ENCODE measurements at places on chromosomes 5 and 9.

- no peak for DNase-seq
Measured at GRCh38 chr9:137070906-137071275, 534 bp upstream of the SAPCD2 start.

DNA sequence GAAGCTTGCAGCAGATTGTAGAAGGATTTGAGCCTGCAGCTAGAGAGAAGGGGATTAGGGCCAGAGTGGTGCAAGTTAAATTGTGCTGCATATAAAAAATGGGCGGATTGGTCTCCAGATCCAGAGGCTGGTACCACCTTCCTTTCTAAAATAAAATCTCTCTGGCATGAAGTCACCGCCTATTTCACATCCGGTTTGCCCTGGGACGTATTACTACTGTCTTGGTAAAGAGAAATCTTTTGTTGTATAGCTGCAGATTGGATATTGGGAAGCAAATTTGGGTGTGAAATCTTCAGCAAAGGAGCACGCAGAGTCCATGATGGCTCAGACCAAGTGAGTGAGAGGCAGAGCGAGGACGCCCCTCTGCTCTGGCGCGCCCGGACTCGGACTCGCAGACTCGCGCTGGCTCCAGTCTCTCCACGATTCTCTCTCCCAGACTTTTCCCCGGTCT, at the start of gene GABRA1:
TSS of gene GABRA1 (plus strand) at position 180 of the 451 bp plus-strand sequence. CDS start 2,691 bp downstream, outside the sequence.
- DNase-seq = no peak

- no peak for DNase-seq
Measured at GRCh38 chr9:127566351-127567001, 45.6 kb upstream of the STXBP1 start.

DNA sequence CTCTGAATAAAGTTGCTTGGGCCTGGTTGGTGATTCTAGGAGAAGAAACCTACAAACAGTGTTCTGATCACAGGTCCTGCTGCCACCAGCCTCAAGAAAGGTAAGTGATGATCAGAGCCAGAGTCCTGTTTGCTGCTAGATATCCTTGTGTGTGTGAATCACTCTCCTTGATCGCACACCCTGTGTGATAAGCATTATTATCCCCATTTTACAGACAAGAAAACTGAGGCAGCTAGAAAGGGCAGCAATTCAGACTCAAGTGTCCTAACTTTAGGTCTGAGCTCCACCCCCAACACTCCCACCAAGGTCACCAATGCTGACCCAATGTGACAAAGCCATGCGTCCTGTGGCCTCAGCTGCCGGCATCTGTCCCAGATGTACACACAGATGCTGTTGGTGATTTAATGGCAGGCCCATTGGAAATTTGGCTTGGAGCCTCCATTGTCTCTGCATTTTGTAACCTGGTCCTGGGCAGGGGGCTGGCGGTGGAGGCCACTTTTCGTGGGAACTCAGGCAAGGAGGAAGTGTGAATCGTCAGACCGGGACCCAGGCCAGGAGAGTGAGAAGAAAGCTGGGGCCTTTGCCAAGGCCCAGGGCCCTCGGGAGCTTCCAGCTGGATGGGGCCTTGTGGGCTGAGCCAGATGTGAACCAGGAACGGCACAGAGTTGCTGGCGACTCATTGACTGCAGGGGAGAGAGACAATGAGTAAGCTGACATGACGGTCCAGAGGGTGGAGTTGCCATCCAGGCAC, 29.8 kb upstream of the GGTA1 start:
- no peak for DNase-seq

DNA sequence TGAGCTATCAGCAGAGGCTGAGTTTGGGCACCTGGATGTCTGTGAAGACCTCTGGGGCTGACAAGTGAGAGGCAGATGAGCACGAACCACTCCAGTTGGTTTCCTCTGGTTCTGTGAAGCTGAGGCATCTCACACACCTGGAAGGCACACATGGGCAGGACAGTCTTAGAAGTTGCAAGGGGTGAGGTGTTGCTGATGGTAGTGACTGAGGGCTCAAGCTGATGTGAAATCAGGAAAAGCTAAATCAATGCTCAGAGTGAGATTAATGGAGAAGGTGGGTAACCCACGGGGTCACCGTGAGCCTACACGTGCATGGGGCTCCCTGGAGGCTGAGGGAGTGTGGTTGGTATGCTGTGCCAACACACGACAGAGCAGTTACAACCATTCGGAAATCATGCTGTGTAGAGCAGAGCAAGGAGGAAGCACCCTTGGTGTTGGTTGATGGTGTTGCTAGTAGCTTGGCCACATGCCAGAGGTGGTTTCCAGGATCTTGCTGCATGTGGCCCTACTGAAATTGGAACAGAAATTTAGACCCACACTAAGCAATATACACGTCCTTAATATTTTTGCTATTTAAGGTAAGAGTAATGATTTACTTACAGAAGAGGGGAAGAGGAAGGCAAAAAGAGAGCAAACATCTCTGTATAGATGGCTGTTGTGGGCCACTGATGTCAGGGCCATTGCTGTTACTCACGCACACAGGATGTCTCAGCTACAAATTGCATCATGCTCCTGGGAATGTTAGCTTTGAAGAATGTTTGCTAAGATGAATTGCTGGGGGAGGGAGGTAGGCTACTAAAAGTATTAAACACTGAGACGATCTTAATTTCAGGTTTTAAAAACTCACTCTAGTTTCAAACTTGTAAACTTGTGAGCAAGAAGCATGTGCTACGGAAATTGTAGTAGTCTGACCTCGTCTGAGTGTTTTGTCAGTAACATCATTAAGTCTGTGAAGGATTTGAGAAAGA, 170.5 kb downstream of the ARHGEF28 start:
- no peak for DNase-seq

- DNase-seq = no peak
Measured at GRCh38 chr5:78606241-78606640, 42.3 kb downstream of the LHFPL2 start.

GRCh38 chr5:44801992-44802391, 6.8 kb upstream of the MRPS30 start:
- no peak for DNase-seq

DNA sequence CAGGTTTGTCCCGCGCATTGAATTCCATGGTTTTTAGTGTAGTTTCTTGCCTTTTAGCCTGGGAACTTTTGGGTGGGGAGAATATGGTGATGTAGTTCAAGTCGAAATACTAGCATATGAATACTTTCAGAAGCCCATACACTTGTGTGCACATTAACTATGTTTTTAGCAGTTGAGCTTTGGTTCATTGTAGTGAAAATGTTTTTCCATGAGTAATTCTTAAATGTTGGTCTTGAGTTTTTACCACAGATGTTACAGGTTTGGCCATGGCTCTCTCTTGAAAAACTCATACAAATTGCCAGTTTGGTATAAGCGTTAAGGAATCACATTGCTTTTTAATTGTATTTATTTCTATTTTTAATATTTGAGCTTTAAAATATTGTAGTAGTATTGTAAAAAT, 45.6 kb downstream of the TRIO start:
- no peak for DNase-seq

GRCh38 chr9:125240649-125240999, 519 bp downstream of the HSPA5 start:
- peak; percentile 14 for DNase-seq

DNA sequence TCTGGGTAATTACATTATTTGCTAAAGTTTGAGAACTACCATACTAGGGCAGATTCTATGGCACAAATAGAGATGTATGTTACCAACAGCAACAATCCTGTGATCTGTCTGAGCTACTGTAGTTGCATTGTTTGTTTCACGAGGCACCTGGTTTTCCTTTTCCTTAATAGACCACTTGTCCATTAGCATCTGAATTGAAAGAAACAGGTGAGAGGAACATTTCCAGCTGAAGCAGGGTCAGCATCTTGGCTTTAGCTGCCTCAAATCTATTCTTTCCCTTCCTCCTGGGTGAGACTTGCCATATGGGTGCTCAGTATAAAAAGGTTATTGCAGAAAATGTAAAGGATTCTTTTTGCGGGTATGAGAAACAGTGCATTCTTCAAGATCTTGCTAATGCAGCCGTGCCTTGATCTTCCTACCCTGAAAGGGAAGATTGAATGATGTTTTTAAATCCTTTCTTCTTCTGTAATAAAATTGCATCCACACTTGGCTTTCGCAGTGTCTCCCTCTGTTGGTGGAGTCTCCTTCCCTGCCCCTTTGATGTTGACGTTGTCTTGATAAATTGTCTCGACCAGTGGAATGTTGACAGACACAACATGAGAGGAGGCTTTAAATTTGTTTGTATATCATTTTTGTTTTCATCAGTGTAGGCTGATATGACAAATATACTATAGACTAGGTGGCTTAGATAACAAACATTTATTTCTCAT, 118.0 kb upstream of the BRINP1 start:
- no peak for DNase-seq

GRCh38 chr5:145462525-145462924, 372.6 kb downstream of the PRELID2 start:
- no peak for DNase-seq

DNA sequence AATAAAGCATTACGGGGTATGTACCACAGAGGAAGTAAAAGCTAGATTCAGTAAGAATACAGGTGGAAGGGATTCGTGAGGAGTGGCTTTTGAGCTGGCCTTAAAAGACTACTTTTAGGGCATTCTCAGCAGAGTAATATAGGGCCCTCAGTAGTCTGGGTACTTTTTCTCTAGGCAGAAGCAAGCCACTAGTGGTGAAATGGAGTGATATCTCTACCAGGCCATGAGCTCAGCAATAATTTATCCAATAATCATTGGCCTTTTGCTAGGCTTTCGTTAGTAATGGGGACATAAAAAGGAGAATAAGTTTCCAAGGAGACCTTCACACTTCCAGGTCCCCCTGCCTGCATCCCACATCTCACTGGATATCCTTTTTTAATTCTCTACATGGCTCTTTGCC, 1.7 kb downstream of the POLR3G start:
- DNase-seq = no peak
